ENCODE measurements at places on chromosomes 2 and 18.

DNA sequence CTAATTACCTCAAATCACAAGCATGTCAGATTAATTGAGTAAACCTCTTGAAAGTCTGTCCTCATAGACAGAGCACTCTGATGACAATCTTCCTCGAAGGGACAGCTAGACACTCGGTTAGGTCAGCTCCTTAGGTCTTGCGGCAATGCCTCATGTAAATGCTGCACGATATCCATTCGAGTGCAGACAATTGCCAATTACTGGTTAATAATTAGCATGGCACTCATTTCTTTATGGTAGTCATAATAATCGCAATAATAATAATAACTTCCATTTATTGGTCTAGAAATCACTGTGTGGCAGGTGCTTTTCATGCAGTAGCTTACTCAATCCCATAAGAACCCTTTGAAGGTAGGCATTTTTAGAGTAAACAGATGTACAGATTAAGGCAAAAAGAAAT lies 44.7 kb upstream of the DSC1 start:
- H3K36me3 ChIP-seq: no peaks in the 10 kb centered on the region
- H3K27me3 ChIP-seq: no peaks in the 10 kb centered on the region
- H3K4me1 ChIP-seq: no peaks in the 10 kb centered on the region
- DNase-seq: no peak
- no peak overlapping the region for H3K27ac ChIP-seq

DNA sequence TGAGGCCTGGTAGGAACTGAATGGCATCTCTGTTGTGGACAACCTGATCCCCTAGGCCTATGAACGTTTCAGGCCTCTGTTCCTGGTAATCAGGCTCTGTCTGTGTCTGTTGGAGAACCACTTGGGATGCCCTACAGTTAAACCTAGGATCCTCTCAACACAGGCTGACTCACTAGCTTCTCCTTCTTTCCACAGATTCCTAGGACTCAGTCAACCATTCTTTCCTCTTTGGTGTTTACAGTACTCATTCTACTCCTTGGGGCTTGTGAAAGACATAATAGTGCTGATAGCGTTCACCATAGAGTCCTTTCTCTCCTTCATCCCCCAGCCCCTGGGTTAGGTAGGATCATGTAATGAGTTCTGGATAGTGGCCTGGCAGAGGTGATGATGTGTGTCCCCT lies 544.3 kb downstream of the METTL4 start:
- H3K36me3 ChIP-seq: no peaks in the 10 kb centered on the region
- no peak for DNase-seq
- H3K4me1 ChIP-seq: no peaks in the 10 kb centered on the region
- no peak overlapping the region for H3K27ac ChIP-seq
- no peak overlapping the region for H3K4me3 ChIP-seq

GRCh38 chr2:233497692-233498091 lies 68.9 kb downstream of the USP40 start:
- DNase-seq: no peak
- no peaks in the 10 kb centered on the region for H3K27me3 ChIP-seq
- H3K36me3 ChIP-seq: peaks cover 62% of the 10 kb centered on the region
- no peaks in the 10 kb centered on the region for H3K4me1 ChIP-seq
- no peak overlapping the region for H3K27ac ChIP-seq

GRCh38 chr2:217801115-217801531 lies 201.7 kb downstream of the TNS1 start:
- peaks cover 15% of the 10 kb centered on the region for H3K4me1 ChIP-seq
- peaks cover 69% of the 10 kb centered on the region for H3K36me3 ChIP-seq
- H3K27ac ChIP-seq: peak overlapping the region; percentile 44
- no peaks in the 10 kb centered on the region for H3K27me3 ChIP-seq
- H3K4me3 ChIP-seq: no peak overlapping the region

DNA sequence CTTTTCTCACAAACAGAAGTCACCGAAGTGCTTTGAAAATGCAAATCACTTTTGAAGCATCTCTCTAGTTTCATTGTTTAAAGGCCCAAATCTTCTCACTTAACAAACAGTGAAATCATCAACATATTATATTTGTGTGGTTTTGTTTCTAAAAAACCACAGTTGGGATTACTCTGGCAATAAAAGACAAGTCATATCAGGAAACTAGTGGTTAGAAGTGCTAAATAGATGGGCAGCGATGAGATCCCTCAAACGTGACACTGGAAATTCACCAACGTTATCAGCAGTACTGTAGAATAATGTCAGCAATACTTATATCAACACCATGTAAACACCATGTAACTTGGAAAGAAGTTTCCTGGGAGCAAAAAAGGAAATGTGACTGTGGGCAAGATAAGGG lies 893.5 kb downstream of the SUCLG1 start:
- no peak for DNase-seq
- no peak overlapping the region for H3K27ac ChIP-seq
- H3K4me3 ChIP-seq: no peak overlapping the region
- H3K4me1 ChIP-seq: no peaks in the 10 kb centered on the region
- no peaks in the 10 kb centered on the region for H3K36me3 ChIP-seq

GRCh38 chr18:154151-154550 lies 4.2 kb upstream of the USP14 start:
- H3K36me3 ChIP-seq: no peaks in the 10 kb centered on the region
- DNase-seq: no peak
- no peak overlapping the region for H3K4me3 ChIP-seq
- peaks cover under 1% of the 10 kb centered on the region for H3K4me1 ChIP-seq
- no peak overlapping the region for H3K27ac ChIP-seq

DNA sequence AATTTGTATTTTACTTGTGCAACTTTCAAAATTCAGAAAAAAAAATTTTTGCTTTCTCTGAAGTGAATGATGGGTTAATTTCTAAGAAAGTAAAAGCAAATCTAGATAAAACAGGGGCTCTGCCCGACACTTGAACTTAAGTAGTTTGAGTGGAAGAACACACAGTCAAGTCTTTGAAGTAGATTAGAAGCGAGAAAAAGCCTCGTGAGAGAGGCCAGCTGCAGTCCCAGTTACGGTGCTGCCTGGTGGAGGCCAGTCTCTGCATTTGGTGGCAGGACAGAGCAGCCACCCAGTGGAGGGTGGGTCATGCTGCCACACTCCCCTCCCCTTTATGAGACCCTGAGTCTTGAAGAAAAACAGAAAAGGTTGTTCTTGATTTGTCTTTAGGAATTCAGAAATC lies 81.8 kb downstream of the INPP5D start:
- no peaks in the 10 kb centered on the region for H3K36me3 ChIP-seq
- no peak overlapping the region for H3K27ac ChIP-seq
